Stimulated activated CD8-positive, alpha-beta memory T cell treated with anti-CD3 and anti-CD28 coated beads, Interleukin-7, amount 100 ng/mL, for 4 hours (primary cell): ENCODE measurements at places on chromosomes 4 and X.

DNA sequence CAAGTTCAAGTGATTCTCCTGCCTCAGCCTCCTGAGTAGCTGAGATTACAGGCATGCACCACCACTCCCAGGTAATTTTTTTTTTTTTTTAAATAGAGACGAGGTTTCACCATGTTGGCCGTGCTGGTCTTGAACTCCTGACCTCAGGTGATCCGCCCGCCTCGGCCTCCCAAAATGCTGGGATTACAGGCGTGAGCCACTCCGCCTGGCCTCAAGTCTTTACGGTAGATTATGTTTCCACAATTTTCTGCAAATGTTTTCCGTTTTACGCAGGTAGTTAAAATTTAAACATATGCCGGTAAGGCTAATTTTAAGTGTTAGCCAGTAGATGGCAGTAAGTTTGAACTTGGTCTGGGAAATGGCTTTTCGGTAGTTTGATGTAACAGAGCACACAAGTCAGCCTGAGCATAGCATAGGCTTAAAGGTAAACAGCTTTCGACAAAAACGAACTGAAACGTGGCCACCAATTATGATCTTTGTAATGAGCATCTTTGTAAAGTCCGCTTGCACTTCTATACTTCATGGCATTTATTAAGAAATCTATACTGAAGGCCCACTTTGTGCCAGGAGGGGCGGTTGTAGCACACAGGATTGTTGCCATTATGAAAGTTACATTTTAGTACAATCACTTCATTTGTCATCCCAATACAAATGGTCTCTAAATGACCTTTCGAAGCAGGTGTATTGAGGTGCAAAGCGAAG, 31.1 kb downstream of the CCKAR start:
- no peak for DNase-seq

GRCh38 chr4:115054836-115055235, 58.6 kb downstream of the NDST4 start:
- no peak for DNase-seq

- DNase-seq = no peak
These were observed 90.7 kb upstream of the DCLK2 start for GRCh38 chr4:149987330-149988086.

DNA sequence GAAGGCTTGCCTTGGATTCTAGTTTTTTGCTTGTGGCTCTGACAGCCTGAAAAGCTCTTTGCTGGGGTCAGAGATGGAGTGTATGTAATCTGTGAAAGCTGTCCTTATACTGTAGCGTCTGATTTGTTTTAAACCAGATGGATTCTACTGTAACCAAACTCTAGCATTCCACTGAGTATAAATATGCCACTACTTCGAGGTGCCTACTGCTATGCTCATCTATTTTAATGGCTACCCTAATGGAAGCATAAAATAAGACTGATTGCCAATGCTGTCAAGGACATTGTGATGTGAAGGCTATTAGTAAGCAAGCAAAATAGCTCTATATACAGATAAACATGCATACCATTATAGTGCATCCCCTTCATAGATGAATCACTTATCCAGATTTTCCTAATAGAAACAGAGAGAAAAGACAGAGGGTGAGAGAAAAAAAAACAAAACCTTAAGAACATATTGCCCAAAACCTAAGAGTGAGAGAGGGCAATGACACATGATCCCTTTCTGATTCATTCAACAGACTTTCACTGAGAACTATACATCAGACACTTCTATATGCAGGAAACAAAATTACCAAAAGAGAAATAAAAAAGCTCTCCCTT, 1025.8 kb upstream of the LCORL start:
- DNase-seq = no peak

DNA sequence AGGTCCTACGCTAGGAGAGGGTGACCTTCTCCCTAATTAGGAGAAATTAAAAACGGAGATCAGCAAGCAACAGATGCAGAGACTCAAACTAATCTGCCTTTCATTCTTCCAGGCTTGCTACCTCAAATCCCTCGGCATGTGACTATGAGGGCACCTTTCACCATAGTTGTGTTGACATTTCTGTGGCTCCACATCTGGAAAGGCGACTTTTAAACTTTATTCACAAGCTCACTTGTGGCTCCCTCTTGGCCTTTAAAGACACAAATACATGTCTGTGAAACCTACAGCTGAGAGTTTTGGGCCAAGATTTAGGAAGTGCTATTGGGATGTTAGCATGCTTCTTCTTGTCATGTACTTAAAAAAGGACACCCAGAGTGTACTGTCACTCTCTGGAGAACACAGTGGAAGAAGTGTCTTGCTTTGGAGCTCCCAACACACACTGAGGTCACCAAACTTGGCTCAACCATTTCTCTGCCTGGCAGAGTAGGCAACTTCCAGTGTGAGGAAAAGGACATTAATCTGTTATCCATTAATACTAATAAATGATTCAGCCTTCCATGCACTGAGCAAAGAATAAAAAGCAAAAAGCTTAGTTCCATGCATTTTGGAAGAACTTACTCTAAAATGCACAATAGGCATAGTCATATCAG, 60.1 kb downstream of the LDB2 start:
- no peak for DNase-seq

GRCh38 chr4:140047017-140047640, 106.9 kb downstream of the MAML3 start:
- no peak for DNase-seq

- DNase-seq = no peak
These were observed 244.4 kb downstream of the SPOCK3 start for GRCh38 chr4:166989886-166990285.

DNA sequence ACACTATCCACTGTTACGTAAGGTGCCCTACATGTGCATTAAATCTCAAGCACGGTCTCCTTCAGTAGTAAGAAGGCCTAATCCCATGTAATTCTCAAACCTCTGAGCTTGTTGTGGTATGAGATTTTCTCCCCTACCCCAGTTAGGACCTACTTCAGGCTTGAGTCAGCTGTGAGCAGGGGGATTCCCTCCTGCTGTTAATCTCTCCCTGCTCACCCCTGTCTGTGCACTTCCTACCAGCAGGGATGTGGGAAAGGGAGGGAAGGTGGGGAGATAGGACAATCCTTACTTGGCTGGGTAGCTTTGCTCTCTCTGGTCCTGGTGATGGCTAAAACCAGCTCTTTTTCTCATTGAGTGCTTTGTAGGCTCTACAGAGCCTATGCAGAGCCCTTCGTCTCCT, 60.8 kb downstream of the PALLD start:
- no peak for DNase-seq

- DNase-seq = no peak
These were observed 229.8 kb upstream of the STS start for GRCh38 chrX:6917666-6918065.

GRCh38 chrX:52217494-52218160, 32.9 kb downstream of the MAGED4 start:
- no peak for DNase-seq

GRCh38 chrX:20571611-20572010, 304.9 kb upstream of the RPS6KA3 start:
- DNase-seq = no peak

- no peak for DNase-seq
These were observed 217.6 kb downstream of the PTTG2 start for GRCh38 chr4:38177641-38178391.

GRCh38 chrX:41561045-41561444, 113.9 kb downstream of the NYX start:
- DNase-seq = peak; percentile 6

GRCh38 chr4:13347517-13348125, 136.5 kb downstream of the RAB28 start:
- DNase-seq = no peak

GRCh38 chr4:125948021-125948420, 633.3 kb downstream of the FAT4 start:
- no peak for DNase-seq
